ENCODE measurements at places on chromosomes 12 and 14.

- no peak for DNase-seq
These were observed 28.8 kb upstream of the RPLP0 start for GRCh38 chr12:120229487-120230325.

- DNase-seq, result no peak
These were observed 45.2 kb downstream of the VEZT start for GRCh38 chr12:95262808-95263207.

DNA sequence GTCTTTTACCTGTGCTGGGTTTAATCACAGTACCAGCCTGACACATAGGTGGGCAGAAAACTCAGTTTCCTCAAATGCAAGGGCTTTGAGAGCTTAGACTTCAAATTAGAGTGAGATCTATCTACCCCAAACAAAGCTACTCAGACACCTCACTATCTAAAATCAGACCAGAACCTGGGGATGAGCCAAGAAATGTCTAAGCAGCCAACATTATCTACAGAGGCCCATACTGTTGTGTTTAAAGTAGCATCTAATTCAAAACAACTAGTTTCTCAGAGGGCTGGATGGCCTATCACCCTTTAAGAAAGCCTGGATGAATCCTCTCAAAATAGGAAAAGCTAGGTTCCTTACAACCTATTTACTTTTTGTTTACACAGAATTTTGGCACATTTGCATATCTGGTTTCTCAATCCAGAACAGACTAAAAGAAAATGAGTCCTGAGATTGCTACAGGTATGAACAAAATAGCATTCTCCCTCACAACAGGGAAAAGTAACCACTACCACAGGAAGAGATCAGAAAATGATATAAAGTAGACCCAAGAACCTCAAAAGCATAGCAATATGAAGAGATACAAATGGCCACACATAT, 142.4 kb downstream of the ZFP36L1 start:
- DNase-seq, result no peak

- no peak for DNase-seq
These were observed 858 bp upstream of the KCNA1 start for GRCh38 chr12:4908684-4909409.

- DNase-seq, result no peak
These were observed 155.6 kb upstream of the DAAM1 start for GRCh38 chr14:59032826-59033225.

- no peak for DNase-seq
These were observed 131.9 kb upstream of the CAND1 start for GRCh38 chr12:67137256-67137655.

GRCh38 chr12:27434673-27435565, 11.6 kb upstream of the SMCO2 start:
- peak; percentile 21 for DNase-seq

- DNase-seq, result no peak
These were observed 11.1 kb upstream of the KITLG start for GRCh38 chr12:88591343-88591742.

- DNase-seq, result peak; percentile 28
These were observed 498 bp downstream of the GMFB start for GRCh38 chr14:54488318-54488645.

DNA sequence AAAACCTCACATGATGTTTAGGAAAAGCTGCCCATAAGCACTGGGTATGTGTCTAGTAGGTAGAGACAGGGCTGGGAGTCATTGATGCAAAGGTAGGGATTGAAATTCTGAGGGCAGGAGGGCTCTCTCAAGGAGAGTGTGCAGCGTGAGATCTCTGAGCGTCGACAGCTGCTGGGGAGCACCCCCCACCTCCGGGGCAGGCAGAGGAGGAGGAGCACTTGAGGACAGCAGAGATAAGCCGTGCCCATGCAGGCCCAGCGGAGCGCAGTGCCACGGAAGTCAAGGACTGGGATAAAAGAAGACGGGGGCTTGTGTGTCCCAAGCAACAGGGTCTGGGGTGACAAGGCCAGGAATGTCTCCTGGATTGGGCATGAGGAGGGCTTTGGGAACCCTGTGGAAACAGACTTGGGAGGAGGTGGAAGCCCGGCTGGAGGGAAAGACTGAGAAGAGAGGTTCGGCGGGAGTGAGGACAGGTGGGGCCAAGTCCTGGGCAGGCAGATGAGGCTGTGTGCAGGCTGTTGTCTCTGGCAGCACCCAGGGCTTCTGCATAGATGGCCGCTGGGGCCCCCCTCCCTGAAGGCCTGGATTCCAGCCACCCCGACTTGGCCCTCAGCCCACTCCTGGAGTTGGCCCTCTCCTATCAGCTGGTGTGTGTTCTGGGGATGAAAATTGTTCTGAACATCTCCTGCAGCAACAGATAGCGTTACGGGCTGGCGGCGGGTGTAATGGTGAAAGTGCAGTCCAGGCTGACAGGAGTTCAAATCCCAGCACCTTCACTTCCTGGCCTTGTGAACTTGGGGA, 1.9 kb downstream of the CACNA2D4 start:
- no peak for DNase-seq

DNA sequence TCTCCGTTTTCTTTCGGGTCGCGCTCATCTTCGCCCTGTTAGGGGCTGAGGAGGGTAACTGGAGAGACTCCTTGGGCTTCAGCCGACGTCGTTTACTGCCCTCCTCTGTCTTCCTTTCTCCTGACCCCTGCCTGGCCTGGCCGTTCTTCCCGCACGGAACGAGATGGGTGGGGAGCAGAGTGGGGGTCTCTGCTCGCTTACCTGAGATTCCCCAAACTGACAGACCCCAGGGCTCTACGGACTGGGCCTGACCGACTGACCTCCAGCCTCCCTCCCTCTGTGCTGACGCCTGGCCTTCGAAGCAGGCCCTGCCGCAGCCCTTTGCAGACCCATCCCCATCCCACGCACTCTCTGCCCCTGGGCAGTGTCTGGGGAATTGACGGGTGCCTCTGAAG, 439 bp downstream of the GOLGA5 start:
- DNase-seq, result no peak

DNA sequence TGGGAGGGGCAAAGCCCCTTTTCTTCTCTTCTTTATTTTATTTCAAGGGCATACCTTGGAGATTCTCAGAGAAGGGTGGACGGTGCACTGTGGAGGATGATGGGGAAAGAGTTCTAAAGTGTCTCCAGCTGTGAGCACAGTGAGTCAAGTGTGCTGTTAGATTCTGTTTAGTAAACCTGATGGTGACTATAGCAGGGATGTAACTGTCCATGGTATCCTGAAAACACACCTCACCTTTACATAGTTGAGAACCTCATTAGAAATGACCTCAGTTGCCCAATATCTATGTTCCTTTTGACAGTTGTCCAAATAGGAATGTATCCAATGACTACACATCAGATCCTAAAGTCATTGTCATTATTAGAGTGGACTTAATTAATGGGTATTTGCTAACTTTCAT, 38.0 kb downstream of the CNTN1 start:
- no peak for DNase-seq

DNA sequence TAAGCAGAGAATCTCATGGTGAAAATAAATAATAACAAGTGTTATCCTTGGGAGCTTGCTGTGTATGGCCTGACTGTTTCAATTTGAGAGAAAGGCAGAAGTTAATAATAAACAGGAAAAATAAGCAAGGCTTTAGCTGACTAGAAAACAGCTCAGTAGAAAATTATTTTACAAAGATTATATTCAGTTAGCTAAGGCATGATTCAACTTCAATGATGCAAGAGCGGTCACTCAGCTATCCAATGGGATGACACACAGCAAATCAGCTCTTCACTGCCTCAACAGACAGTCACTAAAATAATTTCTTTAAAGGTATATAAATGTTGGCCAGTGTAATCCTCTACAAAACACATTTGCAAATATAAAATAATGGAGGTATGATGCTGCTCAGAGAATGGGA, 18.6 kb downstream of the GSTZ1 start:
- DNase-seq, result no peak

DNA sequence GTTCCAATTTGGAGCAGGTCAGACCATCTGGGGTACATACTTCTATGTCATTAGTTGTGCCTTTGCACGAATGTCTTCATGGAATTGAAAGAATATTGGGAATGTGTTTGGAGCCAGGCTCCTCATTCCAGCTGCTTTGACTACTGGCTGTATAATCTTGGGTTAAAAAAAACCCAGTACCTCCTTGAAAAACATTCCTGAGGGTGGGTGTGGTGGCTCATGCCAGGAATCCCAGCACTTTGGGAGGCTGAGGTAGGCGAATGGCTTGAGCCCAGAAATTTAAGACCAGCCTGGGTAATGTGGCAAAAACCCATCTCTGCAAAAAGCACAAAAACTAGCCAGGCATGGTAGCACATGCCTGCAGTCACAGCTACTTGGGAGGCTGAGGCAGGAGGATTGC, 125.6 kb downstream of the TTC8 start:
- no peak for DNase-seq

GRCh38 chr12:62191491-62192179, 68.6 kb upstream of the USP15 start:
- DNase-seq, result no peak

- DNase-seq, result no peak
These were observed 245.8 kb upstream of the RMST start for GRCh38 chr12:97216848-97217247.

GRCh38 chr12:129615001-129615400, 288.8 kb downstream of the TMEM132D start:
- DNase-seq, result no peak

GRCh38 chr14:57865403-57866198, at the start of gene SLC35F4:
Gene SLC35F4 (minus strand): TSS chr14:57866092.
- no peak for DNase-seq

DNA sequence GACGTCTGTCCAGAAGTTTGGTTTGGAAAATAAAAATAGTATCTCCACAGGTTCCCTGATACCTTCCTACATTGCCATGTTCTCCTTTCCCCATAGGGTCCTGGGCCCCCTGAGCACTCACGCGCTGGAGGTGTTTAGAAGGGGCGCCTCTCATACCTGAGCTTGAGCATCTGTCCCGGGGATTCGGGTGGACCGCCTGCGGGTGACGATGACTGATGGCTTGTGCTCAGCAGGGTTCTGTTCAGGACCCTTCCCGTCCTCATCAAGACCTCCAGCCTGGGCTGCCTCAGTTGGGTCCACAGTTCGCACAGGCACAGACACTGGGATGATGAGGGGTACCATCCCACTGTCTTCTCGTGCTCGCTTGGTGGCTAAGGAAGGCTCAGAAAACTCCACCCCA, 22.7 kb upstream of the PNMA1 start:
- no peak for DNase-seq

- no peak for DNase-seq
These were observed 1.1 kb upstream of the FERMT2 start for GRCh38 chr14:52951681-52952554.

GRCh38 chr14:60343571-60344071, 94.6 kb downstream of the PPM1A start:
- no peak for DNase-seq

DNA sequence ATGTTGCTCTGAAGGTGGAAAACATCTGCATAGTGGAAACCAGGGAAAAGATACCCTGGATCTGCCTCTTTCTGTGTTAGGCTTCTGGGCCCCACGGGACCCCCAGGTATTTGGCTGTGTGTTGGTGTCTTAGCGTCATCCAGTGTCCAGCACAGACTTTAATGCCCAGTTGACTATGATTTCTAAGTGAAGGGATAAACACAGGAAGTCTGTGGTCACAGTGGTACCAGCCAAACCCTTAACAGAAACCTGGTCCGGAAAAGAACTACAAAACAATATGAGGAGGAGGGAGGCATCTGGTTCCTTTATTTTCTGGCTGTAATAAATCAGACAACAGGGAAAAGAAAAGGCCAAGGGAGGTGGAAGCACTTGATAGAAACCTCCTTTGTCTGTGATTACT, 56.4 kb downstream of the CMKLR1 start:
- DNase-seq, result no peak

- DNase-seq, result peak; percentile 31
These were observed at the start of gene EML1 for GRCh38 chr14:99793213-99794150. Gene EML1 (plus strand): TSS chr14:99793413. CDS start chr14:99793477, 64 bp downstream.

GRCh38 chr14:96962337-96962736, 165.2 kb downstream of the VRK1 start:
- no peak for DNase-seq

DNA sequence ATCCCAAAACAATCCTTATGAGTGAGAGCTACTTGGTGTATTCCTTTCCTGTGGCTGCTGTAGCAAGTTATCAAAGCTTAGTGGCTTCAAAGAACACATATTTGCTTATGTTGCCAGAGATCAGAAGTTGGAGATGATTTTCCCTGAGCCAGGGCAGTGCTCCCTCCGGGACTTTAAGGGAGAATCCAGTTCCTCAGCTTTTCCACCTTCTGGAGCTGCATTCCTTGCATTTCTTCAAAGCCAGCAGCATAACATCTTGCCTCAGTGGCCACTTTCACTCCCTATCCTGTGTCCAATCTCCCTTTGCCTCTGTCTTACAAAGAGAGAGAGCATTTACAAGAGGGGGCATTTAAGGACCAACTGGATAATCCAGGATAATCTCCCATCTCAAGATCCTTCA, 33.7 kb downstream of the P2RX7 start:
- DNase-seq, result no peak

DNA sequence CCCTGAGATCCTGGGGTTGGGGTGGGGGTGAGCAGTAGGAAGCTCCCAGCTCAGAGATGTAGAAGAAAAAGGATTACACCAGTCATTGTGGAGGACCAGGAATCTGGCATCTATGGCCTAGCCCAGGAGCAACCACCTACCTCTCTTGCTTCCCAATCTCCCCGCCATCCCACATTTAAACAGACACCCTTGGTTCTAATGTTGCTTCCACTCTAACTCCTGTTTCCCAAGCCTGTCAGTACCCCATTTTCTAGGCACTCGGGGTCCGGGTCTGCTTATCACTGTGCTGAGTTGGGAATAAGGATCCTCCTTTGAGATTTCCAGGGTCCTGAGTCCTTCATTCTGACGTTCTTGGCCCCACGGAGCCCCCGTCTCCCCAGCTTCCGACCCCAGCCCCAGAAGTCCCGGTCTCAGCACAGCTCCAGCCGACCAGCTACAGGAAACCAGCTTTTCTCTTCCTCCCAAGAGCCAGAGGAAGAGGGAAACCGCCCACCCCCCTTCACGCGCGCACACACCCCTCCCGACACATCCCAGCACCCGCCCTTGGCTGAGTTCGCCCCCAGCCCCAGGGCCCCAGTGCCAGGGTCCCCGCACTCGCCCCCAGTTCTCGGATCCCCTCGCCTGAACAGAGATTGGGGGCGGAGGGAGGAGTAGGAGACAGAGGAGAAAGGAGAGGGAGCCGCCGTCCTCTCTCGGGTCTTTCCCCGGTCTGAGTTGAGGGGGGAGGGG, 1.2 kb downstream of the ITGA5 start:
- DNase-seq, result peak; percentile 17

DNA sequence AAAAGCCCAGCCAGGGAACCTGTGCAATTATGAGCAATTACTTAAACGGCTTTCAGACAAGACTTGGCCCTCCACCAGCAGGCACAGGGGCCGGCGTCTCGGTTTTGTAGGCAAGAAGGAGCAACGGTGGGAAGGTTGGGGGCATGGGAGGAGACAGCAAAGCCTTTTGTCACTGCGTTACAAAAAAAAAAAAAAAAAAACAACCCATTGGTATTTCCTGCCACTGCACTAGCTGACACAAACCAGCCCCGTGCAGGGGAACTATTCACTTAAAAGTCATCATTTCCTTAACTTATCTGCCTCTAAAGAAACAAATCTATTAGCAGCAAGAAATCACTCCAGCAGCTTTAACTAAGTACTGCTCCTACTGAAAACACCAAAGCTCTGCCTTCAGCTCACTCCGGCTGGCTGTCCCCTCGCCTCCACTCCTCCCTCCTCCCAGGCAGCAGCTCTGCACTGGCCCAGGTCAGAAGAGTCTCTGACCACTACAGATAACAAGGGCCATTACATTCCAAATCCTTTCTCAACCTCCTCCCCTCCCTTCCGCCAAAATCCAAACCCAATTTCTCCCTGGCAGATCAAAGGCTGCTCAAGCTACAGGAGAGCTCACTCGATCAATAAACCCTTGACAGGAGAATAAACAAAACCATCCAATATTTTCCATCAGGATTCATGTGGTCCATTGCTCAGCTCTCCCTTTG, 105.2 kb upstream of the CDKN3 start:
- DNase-seq, result no peak

- no peak for DNase-seq
These were observed 63.9 kb upstream of the PTGR2 start for GRCh38 chr14:73787486-73788316.

All from effector CD8-positive, alpha-beta T cell (primary cell).